Ureter (tissue), 1 donor: ENCODE measurements at places on chromosomes 1 and 21.

DNA sequence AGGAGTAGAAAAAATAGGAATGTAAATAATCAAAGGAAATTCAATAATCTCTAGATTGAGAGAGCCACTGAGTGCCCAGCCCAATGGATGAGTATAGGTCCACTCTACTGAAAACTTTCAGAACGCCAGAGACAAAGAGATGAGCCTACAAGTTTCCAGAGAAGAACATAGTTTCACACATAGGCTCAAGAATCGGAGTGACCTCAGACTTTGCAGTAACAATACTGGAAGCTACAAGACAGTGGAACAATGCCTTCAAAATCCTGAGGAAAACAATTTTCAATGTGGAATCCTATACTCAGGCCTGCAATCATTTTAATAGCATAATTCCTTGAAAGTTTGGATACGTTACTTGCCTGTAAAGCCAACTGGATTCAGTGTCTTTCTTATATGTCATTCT, 11.0 kb downstream of the GJA4 start:
- DNase-seq, result no peak

DNA sequence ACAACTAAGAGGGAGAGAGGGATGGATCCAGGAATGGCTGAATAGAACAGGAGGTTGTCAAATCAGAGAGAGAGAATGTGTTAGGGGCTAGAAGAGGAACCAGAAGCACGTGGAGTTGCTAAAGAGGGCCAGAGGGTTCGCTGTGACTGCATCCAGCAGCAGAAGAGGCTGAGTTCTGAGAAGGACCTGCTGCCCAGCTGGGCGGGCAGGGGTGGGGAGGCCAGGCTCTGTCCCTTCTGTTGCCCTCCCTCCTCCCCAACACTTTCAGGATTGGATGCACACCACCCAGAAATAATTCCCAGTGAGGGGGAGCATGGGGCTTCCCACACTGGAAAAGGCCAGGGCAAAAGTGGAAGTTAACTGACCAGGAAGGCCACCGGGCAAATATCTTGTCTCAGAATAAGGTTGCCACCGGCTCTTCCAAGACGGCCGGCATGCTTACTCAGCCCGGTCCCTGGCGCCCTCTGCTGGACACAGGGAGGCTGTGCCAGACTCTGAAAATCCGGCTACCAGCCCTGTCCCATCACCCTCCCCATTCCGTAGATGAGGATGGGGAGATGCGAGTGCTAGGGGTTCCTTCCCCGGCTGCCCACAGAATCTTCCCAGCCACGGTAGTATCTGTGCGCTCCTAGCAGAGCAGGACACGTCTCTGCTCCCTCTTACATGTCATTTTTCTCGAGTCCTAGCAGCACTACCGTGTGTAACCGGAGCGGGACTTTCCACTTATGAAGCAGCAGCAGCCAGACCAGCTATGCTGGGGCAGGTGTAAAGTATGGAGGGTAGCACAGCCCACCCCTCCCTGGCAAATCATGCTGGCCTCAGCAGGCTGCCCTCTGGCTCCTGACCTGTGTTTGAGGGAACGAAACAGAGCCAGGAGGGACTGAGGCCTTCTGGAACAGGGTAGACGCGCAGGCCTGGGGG, 46.8 kb upstream of the A3GALT2 start:
- DNase-seq, result peak; percentile 92

DNA sequence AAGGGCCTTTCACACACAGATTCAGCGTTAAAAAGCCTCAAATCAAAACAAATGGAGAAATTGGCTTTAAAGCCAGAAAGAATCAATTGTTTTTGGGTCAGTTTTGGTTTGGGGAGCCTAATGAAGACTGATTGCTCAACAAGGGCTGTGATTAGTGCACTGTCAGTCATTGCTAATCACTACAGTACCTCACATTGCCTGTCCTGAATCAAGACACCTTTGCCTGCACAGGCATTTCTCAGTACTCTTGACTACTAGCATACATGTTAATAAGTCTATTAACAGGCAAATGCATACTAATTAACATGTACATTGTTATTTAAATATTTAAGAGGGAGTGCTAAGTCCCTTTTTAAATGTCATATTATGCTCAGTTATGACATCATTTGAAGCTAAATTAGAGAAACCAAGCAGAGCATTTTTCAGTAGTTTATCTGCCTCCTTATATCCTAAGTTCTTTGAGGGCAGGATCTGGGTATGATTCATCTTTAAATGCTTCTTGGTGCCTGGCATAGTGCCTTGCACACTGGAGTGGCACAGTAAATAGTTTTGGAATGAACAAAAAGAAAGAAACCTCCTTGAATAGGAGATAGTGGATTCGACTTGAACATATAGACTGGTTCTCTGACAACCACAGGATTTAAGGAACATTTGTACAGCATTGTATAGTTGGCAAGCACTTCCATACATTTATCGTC, 25.8 kb upstream of the CCN1 start:
- DNase-seq, result no peak

- DNase-seq, result no peak
Observed at GRCh38 chr21:21102896-21103295, 104.7 kb downstream of the NCAM2 start.

DNA sequence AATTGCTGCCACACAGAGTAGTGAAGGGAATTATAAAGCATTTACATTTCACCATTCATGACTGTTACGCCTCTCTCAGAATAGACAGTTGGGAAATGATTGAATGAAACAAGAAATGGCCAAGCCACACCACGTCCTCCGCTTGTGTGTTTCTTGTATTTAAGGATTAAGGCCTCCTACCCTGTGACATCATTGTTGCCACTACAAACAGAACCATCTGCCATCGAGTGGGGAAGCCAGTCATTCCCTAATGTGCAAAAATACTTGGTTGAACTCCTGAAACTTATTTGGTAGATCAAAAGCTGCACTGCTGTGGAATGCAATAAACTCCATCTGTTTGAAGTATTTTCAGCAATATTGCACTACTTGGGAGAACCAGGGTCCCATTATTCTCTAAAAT, 99.0 kb upstream of the C1orf105 start:
- no peak for DNase-seq

DNA sequence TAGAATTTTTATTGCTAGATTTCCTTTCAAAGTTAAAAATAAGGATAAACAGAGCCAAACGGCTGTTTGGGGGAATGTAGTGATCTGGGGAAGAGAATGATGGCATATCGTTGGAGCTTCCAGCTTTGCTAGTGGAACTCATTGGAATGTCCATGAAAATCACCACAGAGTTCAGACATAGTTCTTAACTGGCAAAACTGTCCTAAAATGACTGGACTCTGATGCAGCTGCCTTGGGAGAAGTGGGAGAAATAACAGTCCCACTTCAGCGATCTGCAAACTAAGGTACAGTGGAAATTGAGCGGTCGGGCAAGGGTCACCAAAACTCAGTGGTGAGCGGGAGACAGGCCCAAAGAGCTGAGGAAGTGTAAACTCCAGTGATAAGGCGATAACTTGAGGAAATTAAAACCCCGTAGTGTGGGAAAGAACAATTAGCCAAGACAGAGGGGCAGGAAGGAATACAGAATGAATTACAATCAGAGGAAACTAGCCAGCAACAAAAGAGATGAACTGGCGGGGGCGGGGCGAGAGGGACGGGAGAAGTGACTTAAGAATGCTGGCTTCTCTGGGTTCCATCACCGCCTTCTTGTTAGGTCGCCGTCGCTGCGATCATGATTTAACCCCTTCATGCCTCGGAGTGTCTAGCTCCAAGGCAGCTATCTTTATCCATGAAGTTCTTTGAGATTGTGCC, 89.8 kb upstream of the ARHGAP29 start:
- no peak for DNase-seq

- no peak for DNase-seq
Observed at GRCh38 chr1:54125386-54126070, 27.3 kb downstream of the CDCP2 start.

DNA sequence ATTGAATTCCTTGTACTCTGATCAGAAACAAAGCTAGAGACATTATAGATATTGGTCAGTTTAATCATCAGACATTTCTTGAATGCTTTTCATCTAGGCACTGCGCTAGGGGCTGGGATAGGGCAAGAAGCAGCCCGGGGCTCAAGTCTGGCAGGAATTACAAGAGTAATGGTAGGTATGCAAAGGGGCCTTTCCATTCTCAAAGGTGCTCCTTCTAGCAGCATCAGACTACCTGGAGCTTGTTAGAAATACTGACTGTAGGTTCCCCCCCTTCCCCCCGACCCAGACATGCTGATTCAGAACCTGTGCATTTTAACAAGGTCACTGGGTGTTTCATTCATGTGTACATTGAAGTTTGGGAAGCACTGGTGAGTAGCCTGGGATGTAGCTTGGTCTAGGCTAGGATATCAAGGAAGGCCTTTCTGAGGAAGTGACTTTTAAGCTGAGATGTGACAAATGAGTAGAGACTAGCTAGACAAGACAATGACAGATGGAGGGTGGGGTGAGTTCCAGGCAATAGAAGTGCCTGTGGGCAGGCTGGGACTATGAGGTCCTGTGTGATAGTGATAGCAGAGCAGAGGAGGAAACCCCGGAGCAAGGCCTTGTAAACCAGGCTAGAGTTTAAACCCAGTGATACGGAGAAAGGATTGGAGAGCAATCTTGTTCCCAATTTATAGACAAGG, 26.3 kb downstream of the NFASC start:
- no peak for DNase-seq

- no peak for DNase-seq
Observed at GRCh38 chr1:54882519-54882918, 4.5 kb downstream of the DHCR24 start.
